ENCODE measurements at places on chromosomes 3 and 15.

GRCh38 chr3:129046732-129047552 lies 13.6 kb upstream of the GP9 start:
- DNase-seq: no peak

- no peak for DNase-seq
Measured at GRCh38 chr3:139827833-139828232, 107.2 kb upstream of the CLSTN2 start.

GRCh38 chr15:74365598-74366445 lies 1.6 kb downstream of the CYP11A1 start:
- DNase-seq: no peak

DNA sequence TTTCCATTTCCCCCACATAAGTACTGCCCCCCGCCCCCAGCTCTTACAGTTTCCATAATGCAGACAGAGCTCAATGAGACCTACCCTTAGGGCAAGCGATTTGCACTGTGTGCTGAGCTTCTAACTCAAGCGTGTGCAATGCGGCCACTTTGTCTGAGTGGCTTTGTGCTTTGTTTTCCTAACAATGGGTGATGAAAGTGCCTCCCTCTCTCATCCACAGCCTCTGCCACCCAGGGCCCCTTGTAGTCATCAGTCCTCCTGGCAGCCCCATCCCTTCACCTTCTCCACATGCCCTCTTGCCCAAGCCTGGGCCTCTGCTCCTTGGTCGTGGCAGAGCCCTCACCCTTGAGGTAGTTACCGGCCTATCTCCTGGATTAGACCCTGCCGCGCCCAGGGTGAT lies 17.2 kb downstream of the DAPK2 start:
- DNase-seq: no peak

DNA sequence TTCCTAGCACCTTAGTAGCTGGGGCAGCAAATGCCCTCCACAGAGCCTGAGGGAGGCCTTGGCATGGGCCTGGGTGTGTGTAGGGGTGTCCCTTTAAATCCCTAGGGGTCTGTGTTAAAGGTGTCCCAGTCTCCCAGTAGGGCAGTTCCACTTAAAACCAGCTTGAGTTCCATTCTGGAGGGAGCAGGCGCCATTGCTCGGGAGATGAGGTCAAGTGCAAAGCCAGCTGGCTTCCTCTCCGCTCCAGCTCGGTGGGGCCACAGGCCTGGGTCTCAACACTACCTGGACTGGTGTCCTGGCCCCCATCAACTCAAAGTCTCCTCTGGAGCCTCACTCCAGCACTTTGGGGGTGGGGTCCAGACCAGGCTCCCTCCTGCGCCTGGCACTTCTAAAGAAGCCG lies 25.2 kb downstream of the FEM1B start:
- DNase-seq: no peak

- no peak for DNase-seq
Measured at GRCh38 chr3:72149645-72150300, 364.8 kb upstream of the PROK2 start.

GRCh38 chr3:152039887-152040286 lies 166.4 kb downstream of the SUCNR1 start:
- no peak for DNase-seq

- no peak for DNase-seq
Measured at GRCh38 chr3:57797701-57798487, 41.8 kb downstream of the SLMAP start.

DNA sequence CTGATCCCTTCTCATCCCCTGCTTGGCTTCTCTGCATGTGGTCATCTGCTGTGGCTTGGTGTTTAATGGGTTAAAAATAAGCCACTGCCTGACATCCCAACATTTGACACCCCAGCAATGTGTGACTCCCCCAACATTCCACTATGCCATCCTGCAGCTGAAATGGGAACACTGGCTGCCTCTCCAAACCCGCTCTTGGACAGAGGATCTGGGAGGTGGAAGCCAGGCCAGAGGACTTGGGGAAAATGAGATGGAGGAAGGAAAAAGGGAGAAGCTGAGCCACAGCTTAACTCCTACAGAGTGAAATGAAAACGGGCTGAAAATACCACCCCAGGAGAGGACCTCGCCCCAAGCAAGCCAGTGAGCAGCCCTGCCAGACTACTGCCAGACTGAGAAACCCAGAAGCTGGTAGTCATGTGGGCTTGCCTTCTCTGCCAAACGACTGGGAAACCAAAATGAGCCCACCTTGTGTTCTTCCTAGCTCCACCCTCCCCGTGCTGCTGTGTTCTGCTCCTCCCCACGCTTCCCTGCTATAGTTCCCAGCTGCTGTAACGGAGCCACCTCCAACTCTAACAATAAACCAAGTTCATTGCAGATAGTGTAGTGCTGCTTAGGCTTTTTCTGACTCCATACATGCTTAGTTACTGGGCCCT lies 13.7 kb downstream of the MAP1A start:
- no peak for DNase-seq

DNA sequence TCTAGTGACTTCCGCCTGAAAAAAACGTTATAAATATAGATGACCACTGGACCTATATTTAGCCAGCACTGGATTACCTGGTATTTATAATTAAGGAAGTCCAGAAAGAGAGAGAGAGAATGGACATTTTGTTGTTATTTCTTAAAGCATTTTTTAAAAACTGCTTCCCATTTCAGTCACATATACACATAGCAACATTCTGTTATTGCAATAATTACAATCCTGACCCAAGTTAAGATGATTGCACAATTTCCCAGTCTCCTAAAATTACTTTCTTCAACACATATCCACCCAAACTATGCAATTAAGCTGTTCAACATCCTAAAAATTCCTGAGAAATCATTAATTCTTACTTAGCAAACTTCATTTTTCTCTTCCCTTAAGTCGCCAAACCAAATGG lies 37.7 kb downstream of the PCSK6 start:
- DNase-seq: no peak

- DNase-seq: no peak
Measured at GRCh38 chr15:39697509-39697908, 85.1 kb downstream of the FSIP1 start.

DNA sequence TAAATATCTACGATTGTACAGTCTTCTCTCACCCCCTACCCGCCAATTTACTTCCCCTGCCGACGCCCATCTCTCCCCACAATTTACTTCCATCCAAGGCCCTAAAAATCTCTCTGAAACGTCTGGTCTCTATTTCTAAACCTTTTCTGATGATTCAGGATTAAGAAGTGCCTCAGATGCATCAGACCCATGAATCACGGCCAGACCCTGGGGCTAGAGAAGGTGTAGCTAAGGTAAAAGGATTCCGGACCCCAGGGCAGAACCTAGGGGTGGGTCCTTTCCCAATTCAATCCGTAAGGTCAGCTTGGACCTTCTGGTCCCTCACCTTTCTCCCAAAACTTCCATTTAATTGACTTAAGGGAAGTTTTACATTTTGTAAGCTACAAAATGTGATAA lies 46.4 kb downstream of the LRIG1 start:
- DNase-seq: no peak

DNA sequence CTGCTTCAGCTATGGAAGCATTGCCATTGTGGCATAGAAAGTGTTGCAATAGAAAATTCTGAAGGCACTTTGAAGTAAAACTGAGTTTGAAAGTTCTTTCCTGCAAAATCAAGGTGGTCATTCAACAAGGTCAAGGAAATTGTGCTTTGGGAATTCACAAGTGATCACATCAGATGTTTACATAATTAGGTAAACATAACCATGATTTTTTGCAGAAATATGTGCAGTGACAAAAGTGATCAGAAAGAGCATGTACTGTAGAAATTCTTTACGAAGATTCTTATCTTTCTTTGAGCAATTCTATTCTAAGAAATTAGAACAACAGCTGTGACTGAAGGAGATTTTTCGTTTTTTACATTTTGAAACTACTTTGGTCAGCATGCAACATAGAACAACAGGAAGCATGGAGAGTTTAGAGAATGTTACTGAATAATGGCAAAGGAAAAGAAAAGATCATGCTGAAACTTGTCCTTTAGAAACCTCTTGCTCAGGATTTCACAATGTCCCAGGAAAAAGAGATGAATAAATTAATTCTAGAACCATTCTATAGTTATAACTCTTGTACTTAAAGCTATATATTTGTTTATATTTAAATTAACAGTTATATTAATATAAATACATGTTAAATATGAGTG lies 643.4 kb upstream of the ARPP21 start:
- DNase-seq: no peak

DNA sequence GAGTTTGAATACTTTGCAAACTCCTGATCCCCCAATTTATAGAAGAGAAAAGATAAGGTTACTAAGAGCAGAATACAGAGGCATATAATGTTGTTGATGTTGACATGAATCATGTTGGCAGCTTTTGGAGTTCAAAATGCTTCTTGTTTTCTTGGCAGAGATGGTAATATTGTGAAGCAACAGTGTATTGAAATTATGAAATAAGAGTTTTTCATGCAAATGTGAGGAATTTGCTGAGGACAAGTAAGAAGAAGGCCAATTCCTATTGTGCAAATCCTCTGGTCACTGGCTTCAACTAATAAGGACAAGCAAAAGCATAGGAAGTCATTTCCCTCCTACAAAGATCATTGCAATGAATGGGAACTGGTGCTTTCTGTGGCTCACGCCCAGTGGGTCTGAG lies 126.9 kb upstream of the CHL1 start:
- DNase-seq: no peak

DNA sequence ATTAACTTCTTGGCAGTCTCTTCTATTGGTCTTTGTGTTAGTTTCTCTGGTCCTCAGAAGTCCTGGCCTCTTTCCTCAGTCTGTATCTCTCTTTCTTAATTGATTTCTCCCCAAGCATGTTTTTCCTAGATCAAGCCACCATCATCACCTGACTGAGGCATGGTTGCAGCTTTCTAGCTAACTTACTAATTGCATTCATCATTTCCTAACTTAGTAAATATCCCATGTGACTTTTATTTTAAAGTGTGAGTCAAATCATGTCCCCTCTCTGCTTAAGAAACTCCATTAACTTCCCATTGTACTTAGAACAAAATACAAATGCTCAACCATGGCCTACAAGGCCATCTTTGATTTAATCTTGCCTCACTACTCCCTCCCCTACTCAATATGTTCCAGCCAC lies 135.4 kb upstream of the FRMD4B start:
- DNase-seq: no peak

GRCh38 chr3:16478516-16478915 lies 35.0 kb downstream of the RFTN1 start:
- no peak for DNase-seq

DNA sequence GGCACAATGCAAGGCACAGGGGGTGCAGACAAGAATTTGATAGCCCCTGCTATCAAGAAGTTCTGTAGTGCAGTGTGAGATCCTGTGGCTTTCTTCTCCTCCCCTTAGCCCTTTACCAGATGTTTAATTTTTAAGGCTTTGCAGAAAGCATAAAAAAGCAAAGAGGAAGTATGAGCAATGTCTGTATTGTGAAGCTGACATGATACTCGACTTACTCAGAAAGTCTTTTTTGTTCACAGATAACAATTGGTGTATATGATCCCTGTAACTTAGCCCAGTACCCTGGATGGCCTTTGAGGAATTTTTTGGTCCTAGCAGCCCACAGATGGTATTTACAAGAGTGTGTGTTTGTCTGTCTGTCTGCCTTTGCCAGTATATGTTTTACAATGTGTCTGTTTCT lies 58.9 kb downstream of the ATG7 start:
- no peak for DNase-seq

DNA sequence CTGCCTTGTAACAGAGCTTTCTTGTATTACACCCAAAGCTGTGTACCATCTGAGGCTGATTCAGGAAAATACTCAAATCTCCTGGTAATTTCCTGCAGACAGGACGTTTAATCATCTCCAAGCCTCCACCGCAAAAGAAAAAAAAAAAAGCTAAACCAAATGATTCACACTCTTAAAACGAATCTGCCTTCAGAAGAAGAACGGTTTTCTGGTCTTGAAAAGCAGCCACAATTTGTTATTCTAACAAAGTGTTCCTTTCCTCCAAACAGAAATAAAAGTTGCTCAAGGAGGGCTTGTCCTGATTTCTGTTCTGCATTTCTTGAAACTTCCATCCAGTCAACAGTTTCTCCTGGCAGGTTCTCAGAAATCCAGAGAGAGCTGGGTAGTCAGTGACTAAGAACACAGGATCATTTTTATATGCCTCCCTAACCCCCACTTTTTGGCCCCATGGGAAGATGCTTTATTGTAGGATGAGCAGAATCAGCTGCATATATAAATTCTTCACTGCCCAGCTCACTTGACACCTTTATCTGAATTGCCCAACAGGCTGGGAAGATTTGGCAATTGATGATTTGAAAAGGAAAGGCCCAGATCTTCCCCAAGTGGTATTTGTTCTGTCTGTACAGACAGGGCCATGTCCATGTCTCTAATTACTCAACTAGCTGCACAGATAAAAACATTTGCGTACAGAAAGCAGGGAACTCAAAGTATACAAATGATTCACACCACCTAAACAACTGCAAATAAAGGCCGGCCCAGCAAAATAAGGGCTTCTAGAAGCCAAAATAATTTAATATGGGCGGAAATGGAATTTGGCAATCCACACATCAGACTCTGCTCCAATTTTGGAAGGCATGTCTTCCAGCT lies 41.0 kb upstream of the PRICKLE2 start:
- no peak for DNase-seq

DNA sequence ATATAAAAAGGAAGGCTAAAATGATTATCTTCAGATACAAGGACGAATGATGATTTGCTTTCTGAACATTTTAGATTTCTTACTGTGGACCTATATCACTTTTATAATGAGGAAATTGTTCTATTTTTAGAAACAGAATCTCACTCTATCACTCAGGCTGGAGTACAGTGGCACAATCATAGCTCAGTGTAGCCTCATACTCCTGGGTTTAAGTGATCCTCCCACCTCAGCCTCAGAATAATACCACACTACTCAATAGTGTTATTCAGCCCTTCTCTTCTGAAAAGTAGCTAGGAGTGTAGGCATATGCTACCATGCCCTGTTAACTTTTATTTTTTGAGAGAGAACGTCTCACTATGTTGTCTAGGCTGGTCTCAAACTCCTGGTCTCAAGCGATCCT lies 15.8 kb downstream of the DNAJC13 start:
- no peak for DNase-seq

DNA sequence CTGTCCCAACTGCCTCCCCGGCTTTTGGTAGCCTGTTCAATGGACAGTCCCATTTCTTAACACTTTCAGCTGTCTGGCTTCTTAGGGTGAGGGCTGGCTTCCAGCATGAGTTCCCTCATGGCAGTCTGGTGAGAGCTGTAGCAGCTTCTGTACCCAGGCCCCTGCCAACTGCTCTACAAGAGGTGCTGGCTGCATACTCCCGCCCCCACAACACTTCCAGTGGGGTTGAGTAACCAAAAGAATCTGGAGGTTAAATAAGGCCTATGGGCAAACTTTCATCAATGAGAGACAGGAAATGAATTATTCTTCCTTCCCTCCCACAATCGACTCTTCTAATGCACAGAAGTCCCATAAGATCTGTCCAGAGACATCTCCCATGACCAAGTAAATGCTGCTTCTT lies 145.0 kb downstream of the NEK10 start:
- no peak for DNase-seq

Measured in stimulated activated CD4-positive, alpha-beta T cell treated with anti-CD3 and anti-CD28 coated beads, Interleukin-12 subunit alpha, Interleukin-12 subunit beta, amount 100 ng/mL, for 48 hours (primary cell).